ENCODE measurements at places on chromosomes 4 and X.

- ATAC-seq = no peak
These were observed at the start of gene PNMA6F for GRCh38 chrX:153321381-153322124. Gene PNMA6F (minus strand): TSS chrX:153321767. CDS start chrX:153320674, 1,093 bp downstream.

DNA sequence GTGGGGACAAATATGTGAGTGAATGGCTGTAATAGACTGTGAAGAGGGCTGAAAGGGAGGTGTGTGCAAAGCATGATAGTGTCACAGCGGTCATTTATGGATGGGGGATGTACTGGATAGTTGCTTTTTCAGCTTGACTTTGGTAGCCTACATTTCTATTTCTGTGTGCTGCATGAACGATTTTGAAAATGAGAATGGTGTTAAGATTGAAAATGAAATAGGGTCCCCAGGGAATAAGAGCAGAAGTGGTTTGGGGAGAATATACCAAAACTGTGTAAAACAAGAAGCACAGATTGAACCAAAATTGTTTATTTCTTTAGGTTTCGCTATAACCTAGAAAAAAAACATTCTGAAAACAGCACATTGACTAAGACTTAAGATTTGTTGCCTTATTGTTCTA lies 58.8 kb upstream of the CLNK start:
- no peak for ATAC-seq

DNA sequence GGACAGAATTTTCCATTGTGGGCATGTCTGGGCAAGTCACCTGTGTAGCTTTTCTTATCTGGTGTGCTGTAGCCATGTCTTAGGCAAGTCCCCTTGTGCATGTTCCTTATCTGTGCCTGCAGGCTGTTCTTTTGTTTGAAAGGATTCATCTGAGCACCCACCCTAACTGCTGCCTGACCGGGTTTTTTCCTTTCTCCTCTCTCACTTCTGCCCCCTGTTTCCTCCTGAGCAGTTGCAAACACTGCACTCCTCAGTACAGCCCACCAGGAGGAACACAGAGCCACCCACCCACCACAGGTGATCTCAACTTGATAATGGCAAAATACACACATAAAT lies 29.2 kb upstream of the IL9R start:
- no peak for ATAC-seq

GRCh38 chr4:33772582-33772981 lies 2471.7 kb downstream of the ARAP2 start:
- ATAC-seq = no peak

DNA sequence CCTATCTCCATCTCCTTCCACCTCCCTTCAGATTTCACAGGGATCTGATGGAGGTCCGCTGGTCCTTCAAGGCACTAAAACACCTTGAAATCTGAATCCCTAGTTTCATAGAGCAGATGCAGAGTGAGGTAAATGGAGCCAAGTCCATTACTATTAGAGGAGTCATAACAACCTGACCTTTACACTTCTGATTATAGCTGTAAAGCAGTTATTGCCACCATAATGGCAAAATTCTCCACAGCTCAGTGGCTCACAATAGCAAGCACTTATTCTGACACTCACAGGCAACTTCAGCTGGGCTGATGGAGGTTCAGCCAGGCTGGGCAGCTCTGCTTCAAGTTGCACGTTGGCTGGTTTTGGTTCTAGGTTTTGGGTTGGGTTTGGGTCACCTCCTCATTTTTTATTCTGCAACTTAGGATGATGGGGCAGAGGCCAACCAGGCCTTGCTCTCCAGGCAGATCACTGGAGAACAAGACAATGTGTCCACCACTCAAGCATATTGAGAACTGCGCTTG lies 51.4 kb upstream of the LRAT start:
- ATAC-seq = no peak

- ATAC-seq = no peak
These were observed 22.1 kb downstream of the ANAPC10 start for GRCh38 chr4:145075742-145076468.

GRCh38 chr4:139816856-139817255 lies 151.2 kb downstream of the MGST2 start:
- ATAC-seq = peak; percentile 9

- ATAC-seq = peak; percentile 67
These were observed 6.2 kb downstream of the NR0B1 start for GRCh38 chrX:30302956-30303355.

DNA sequence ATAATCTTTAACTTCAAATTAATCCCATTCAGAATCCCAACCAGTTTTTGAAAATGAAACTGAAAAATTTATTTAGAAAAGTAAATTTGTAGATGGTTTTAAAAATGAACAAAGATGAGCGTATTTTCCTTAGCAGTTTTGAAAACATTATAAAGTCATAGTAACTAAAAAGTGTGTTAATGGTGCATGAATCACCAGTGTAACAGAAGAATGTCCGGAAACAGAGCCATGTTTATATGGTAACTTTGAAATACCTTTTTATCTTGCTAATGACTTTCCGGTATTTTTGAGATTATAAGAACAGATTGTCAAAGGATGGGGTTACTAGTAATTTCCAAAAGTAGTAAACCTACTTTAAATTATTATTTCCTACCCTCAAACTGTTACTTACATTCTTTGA lies 145.9 kb downstream of the IRS4 start:
- ATAC-seq = no peak

GRCh38 chrX:136162827-136163570 lies 15.7 kb downstream of the FHL1 start:
- ATAC-seq = peak; percentile 95

DNA sequence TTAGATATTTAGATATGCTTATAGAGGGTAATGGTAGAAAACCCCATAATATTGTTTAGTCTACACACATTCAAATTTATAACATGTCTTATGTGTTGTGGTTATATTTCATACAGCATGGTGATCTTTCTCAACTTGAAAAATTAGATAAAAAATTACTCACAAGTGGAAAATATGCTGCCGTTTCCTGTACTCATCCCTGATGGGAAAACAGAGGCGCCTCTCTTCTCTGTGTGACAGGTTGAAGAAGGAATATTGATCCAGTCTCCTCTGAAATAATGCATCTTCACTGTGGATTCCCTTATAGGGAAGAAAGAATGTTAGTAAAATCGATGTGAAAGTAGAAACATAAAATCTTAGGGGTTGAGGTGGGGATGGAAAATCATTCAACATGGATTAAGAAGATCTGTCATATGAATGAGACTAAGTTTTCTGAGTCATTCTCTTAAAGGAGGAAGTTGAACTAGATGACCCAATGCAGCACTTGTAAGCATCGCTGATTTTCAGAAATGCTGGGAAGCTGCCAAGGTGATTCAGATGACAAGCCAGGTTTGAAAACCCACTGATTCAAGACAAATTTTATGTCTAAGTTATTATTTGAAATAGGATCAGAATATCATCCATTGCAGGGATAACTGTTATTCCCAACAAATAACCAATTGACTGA lies 70.7 kb downstream of the ANKRD50 start:
- ATAC-seq = peak; percentile 85

GRCh38 chrX:132180929-132181328 lies 38.3 kb downstream of the RAP2C start:
- no peak for ATAC-seq

DNA sequence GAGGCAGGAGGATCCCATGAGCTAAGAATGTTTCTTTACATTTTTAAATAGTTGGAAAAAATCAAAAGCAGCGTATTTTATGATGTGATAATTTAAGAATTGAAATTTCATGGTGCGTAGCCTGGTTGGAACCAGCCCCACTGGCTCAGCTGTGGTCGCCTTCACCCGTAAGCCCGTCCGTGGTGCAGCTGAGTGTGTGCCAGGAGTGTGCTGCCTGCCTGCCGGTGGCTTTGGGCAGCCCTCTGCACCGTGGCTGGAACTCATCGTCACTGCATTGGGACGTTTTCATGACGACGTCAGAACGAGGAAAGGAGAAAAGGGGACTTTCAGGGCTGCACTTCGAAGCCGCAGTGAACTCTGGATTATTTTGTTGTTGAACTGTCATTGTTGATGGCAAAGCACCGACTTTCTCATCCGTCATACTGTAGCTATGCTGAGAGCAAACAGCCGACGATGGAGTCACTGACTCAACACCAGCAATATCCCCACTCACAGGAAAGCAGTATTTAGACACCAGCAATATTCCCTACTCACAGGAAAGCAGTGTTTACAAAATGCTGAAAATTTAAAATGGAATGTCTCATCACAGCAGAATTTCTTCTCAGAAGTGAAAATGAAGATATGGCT lies 35.1 kb downstream of the PCGF3 start:
- no peak for ATAC-seq

- ATAC-seq = peak; percentile 9
These were observed 237 bp downstream of the ANKRD17 start for GRCh38 chr4:73258436-73258685.

GRCh38 chr4:24169956-24170355 lies 280.1 kb upstream of the PPARGC1A start:
- no peak for ATAC-seq

DNA sequence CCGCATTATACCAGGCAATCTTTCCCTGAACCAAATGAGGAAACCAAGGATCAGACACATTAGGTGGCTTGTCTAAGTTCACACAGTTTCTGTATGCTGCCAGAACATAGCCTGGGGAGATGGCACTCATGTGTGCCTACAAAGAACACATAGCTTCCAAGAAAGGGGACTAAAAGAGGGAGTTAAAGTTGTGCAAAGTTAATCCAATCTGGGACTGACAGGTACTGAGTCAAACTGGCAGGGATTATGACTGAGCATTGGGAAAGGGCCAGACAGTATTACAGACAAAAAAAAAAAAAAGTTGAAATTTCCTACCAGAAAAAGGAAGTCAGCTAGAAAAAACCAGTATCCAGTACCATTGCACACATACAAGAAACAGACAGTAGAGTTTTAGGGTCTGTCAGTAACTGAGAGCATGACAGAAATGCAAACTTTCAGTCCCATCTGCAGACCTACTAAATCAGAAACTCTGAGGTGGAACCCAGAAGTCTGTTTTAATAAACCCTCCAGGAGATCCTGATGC lies 37.2 kb downstream of the ADAMTS3 start:
- ATAC-seq = no peak

GRCh38 chr4:81427344-81427821 lies 44.3 kb downstream of the RASGEF1B start:
- no peak for ATAC-seq

- ATAC-seq = no peak
These were observed 349.3 kb downstream of the PTTG2 start for GRCh38 chr4:38309471-38309870.

DNA sequence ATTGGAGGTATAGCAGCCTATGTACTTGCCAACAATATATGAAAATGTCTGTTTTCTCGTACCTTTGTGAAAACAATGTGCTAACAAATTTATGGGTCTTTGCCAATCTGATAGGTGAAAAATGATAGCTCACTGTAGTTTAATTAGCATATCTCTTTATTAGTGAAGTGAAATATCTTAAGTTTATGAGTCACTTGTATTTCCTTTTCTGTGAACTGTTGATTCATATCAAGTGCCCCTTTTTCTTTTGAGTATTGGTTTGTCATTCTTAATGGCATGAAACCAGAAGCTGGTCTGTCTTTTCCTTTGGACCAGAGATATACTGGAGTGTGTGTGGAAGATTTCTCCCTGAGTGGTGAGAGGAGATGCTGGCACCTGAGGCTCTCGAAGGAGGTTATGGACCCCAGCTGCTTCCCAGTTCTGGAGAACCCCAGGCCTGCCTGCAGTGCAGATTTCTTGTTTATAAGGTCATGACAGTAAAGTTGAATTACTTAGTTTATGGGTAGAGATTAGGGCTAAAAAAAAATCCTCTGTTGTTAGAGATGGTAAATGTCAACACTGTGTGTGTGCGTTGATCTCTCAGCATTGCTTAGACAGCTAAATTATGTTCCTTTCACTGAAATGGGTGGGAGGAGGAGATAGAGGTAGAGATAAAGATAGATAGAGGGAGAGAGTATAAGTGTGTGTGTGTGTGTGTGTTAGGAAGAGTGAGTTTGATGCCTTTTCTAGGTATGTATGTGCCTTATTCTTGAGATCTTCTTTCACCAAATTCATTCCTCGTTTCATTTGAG lies 89.9 kb downstream of the REPS2 start:
- no peak for ATAC-seq

DNA sequence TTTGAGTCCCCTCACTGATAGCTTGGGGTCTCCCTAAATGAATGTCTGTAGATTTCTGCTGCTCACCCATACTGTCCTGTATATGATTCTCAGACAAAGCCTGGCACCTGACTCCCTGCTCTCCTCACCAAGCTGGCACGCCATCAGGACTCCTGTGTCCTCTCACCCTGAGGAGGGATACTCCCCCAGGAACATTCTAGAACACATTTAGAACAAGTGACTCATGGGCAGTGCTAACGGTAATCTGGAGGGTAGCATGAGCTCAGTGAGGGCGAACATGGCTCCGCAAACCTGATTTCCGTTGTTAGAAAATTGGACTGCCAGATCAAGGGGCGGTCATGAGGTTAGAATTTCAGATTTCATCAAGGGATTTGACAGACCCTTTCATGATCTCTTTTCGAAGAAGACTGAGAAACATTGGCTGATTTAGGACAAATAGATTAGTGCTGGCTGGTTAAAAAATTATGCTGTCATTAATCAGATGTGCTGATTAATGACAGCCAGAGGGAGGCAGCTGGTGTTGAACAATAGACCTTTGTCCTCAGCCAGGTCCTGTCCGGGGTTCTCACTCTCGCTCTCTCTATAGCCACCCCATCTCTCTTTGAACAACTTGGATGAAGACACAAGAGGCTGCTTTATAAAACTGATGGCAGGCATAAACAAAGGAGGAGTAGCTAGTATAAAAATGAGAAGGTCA lies 244.3 kb downstream of the PTTG2 start:
- no peak for ATAC-seq

DNA sequence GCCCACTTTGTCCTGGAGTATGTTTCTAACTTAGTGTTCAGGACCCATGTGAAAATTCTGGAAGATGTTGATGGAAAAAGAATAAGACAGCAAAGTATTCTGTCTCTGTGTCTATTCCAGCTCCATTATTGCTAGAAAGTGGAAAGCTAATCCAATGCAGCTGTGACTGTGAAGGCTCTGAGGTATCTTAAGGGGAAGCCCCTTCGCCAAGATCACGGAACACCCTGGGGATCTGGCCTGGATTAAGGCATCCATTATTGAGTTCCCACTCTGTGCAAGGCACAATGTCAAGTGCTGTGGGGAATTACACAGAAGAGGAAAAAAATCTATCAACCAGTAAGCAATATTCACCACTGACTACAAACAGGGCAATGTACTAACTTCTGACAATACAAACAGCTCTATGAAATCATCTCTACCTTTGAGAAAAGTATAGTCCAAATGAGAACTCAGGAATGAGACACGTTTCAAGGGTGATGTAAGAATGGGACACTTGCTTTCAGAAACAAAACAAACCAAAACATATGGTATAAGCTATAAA lies 222.1 kb downstream of the LDB2 start:
- no peak for ATAC-seq

DNA sequence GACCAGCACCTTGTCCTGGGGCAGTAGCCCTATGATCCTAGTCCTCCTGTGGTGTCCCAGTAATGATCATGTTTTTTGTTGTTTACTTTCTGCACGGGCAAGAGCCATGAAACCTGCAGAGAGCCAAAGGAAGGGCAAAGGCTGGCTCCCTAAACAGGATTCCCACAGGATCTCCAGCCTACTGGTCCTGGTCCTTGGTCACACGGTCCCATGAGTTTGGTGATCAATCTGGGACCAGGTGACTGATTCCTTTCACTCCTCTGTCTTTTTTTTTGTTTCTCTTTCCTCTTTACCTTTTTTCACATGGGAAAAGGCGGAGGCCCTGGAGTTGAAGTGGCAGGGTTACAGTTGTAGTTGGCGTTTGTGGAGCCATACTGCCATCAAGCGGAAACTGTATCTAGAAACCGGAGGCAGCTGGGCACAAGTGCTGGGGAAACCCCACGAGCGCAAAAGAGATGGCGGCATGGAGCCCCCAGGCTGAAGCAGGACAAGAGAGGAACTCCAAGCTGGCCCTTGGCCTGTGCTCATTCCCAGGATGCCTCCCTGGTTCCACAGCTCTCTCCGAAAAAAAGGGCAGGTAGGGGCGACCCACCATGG lies 34.6 kb downstream of the NBDY start:
- peak; percentile 24 for ATAC-seq
